Activated naive CD4-positive, alpha-beta T cell treated with anti-CD3 and anti-CD28 coated beads for 36 hours (primary cell): ENCODE measurements at places on chromosomes 5 and 9. TPM values are rescaled to one million over a fixed set of nuclear protein-coding genes. Genes with fewer than 3 reads are reported as not detected.

WDR36 gene
- 34.1 TPM for total RNA-seq

LRRC26 gene
- total RNA-seq: not detected

FSTL4 gene
- 0.29 TPM for total RNA-seq

ANKRD31 gene
- 0.35 TPM for total RNA-seq

NIM1K gene
- total RNA-seq: 0.54 TPM

- no peak for DNase-seq
Measured at GRCh38 chr5:115064380-115064779, 105.3 kb downstream of the TRIM36 start.

DNA sequence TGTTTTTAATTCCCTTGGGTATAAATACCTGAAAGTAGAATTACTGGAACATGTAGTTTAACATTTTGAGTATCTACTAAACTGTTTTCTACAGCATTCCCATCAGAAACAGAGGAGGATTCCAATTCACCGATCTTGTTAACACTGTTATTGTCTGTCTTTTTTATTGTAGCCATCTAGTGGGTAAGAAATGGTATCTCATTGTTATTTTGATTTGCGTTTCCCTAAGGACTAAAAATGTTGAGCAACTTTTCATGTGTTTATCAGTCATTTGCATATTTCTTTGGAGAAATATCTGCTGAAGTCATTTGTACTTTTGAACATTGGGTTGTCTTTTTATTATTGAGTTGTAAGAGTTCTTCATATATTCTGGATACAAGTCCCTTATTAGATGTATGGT lies 135.2 kb upstream of the NFIL3 start:
- DNase-seq: no peak

GRCh38 chr9:98067184-98067583 lies 10.7 kb downstream of the NANS start:
- DNase-seq: no peak

DNA sequence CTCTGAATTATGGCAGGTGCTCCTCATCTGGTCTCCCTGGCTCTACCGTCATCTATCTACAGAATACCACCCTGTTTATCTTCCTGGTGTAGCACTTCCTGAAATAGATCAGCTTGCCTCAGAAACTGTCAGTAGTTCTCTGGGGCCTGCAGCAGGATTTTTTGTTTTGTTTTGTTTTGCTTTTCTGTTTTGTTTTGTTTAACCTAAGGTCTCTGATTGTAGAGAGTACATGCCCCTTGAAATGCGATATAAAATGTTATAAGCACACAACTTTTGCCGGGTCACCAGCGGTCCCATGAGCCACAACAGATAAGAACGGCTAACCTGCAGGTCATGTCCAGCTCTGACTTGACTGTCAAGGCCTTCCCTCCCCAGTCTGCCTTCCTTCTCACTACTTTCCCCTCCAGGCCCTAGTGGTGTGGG lies 26.6 kb upstream of the CREBRF start:
- DNase-seq: no peak

DNA sequence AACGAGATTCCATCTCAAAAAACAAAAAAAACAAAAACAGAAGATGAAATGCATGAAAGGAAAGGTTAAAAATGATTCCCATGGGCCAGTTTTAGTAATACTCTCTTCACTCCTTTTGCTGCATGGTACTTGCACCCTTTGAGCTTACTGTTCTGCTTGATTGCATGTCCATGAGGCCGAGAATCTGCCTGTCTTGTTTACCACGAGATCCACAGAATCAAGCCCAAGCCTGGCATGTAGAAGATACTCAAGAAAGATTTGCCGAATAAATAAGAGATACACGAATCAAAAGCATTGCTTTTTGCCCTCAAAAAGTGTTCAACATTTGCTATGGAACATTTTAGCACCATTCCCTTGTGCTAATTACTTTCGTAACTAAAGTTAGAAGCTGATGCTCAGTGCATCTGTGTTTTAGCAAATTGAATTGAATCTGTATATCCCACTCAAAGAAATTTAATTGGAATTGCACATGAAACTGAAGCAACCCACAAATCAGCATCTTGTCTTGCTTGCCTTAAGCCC lies 1.1 kb downstream of the FAXDC2 start:
- DNase-seq: no peak
